RKO (cell line): ENCODE measurements at places on chromosomes 6 and 20.

DNA sequence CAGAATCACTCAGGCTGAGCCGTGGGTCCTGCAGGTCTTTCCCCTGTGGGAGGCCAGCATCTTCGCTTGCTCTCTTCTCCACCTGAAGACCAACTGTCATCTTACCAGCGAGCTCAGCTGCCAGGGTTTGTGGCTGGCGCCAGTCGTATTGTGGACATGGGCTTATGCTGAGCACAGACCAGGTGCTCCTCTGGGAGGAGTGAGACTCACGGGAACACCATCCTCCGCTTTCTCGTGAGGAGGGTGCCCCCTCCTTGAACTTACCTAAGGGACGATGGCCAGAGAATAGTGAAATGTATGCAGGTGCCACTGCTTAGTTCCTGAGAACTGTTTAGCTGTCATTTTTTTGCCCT lies 17.1 kb downstream of the WRNIP1 start:
- no peak for DNase-seq

DNA sequence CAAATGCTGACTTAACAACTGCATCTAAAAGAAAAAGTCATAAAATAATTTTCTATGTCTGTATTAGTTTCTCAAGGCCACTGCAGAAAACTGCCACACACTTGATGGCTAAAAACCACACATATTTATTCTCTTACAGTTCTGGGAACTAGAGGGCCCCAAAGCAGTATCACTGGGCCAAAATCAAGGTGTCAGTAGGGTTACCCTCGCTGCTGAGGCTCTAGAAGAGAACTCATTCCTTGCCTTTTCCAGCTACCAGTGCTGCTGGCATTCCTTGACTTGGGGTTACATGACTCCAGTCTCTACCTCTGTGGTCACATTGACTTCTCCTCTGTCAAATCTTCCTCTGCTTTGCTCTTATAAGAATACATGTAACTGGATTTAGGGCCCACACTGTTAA lies 124.6 kb upstream of the THEMIS start:
- no peak for DNase-seq

DNA sequence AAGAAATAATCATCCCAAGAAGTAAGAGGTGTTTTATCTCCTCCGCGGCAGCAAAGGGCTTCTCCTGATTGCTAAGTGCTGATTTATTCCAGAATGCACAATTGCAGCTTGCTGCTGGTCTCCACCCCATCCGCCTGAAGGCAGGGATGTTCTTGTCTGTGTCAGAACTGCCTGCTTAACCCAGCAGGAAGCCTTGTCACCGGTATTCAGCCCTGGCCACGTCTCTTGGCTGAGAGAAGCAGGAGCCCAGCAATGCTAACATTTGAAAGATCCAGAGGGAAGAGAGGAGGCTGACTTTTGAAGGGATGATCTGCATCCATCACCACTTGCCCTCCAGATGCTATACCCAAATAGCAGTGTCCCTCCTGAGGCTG lies 4.2 kb downstream of the SCML4 start:
- DNase-seq: no peak

- DNase-seq: no peak
Measured at GRCh38 chr20:19922716-19923115, 94.4 kb upstream of the NAA20 start.

DNA sequence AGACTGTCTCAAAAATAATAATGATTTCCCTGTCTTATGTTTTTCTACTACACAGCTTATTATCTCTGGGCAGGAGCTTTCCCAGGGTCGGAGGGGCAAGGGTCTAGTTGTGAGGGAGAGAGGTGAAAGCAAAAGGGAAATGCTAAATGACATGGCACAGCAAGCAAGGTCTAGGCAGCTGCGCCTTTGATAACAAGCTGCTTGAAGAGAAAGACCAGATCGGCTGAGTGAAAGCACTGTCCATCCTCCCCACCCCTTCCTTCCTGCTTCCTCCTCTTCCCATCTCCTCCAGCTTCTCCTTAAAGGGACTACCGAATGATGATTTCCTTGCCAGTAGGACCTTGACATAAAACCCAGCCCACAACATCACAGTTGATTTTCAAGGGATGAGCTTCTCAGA lies 158.1 kb upstream of the AKAP12 start:
- no peak for DNase-seq

GRCh38 chr20:59441860-59442810 lies 141.7 kb downstream of the EDN3 start:
- DNase-seq: no peak

- no peak for DNase-seq
Measured at GRCh38 chr20:47283411-47283810, 73.1 kb downstream of the ZMYND8 start.

DNA sequence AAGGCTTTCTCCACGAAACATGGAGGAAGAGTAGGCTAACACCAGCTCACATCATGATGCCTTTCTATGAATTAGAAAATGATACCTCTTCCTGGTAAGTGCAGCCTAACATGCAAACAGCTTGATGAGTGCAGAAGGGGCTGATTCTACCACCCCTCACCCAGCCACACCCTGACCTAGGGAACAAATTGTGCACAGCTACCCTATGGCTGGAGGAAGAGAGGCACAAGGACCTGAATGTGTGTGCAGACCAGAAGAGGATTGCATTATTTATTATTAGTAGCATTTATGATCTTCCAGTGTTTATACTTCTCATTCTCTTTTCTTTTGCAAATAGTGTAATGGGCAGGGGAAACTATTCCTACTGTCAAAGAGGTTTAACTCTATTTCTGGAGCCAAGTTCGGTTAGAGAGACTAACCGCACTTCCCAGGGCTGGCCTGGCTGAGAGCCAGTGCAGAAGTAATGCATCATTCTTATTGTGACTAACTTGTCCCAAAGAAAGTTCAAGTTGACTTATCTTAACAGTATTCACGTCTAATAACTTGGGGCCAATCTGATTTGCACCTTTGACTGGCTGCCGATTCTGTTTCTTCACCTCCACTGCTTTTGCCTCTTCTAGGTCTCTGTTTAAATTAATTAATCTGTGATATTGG lies 237.5 kb downstream of the CD83 start:
- peak; percentile 34 for DNase-seq

GRCh38 chr6:90217506-90218127 lies 79.0 kb downstream of the BACH2 start:
- no peak for DNase-seq

GRCh38 chr6:135185483-135185882 lies 4.4 kb downstream of the MYB start:
- no peak for DNase-seq

- DNase-seq: no peak
Measured at GRCh38 chr6:154653385-154653784, 79.8 kb upstream of the SCAF8 start.

GRCh38 chr6:10484912-10485311 lies 36.2 kb upstream of the GCNT2 start:
- DNase-seq: no peak

GRCh38 chr6:10896691-10897090 lies 9.8 kb downstream of the SYCP2L start:
- DNase-seq: no peak

DNA sequence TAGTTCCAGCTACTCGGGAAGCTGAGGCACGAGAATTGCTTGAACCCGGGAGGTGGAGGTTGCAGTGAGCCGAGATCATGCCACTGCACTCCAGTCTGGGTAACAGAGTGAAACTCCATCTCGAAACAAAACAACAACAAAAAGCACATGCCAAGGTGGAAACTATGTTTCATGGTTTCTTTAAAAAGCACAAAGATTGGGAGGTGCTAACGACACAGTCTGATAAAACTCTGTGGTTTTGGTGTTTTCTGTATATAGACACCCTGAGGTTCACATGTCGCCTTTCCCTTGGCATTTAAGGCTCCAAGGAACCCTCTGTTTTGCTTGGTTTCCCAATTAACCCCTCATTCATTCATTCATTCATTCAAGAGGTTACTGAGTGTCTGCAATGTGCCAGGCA lies 253.4 kb upstream of the SULF2 start:
- DNase-seq: no peak

- DNase-seq: no peak
Measured at GRCh38 chr20:37977786-37978185, 55.5 kb downstream of the TTI1 start.

DNA sequence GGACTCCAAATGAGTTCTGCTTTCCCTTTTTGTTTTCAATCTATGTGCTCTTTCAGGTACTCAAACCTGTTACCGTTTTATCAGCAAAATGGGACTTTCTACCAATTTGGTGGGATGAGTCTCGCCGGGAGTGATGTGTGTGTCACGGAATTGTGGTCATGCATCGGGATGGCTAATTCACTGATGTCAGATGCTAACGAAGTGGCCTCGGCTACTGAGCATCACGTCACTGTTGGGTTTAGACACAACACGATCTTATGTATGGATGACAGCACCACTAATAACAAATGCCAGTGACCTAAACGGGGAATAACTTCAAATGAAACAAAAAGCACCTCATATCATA lies 1.6 kb upstream of the PCK1 start:
- peak; percentile 12 for DNase-seq

DNA sequence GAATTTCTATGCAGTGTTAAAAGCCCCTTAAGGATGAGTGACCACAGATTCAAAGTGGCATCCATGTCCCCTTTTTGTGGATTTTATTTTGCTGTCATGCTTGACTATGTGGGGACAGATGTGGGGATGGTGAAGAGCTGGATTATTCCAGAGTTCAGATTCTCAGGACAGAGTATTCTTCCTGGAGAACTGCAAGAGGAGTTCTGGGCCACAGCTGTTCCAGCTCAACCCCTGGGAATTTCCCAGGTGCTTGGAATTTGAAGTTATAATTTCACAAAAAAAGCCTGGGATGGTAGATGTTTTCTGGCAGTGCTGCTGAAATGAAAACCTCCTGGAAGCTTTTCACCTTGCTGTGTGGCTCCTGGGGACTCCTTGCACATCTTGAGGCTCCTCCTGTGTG lies 671.8 kb upstream of the MARCKS start:
- DNase-seq: no peak

DNA sequence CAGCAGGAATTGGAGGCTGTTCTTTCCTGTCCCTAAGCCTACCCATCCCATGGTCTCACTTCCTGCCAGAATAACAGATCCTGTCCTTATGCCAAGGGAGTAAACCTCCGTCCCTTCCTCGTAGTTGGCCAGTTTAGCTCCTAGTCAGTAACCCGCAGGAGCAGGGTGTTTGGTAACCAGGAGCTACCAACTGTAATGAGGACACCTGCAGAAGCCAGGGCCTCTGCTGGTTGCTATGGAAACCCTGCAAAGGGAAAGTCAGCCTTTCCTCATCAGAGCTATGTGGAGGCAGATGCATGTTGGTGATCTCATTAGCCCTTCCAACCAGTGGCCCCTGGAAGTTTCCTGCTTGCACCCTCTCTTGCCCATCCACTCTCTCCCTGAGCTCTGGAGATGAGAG lies 368.2 kb upstream of the SULF2 start:
- peak; percentile 12 for DNase-seq

- no peak for DNase-seq
Measured at GRCh38 chr6:32973144-32974015, 5.0 kb downstream of the BRD2 start.

DNA sequence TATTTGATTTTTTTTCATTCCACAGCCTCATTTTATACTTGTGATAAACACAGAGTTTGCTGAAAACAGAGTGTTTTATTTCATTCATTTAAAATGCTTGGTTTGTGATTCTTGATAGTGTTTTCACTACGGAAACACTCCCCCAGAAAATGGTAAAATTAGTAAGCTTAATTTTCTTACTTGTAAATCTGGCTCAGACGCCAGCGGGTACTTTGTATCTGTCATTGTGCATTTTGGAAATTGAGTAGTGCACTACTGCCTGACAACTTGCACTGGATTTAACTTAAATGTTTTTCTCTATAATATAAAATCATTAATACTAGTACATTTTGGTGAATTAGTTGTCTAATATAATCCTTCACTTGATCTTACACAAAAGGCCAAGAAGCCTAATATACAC lies 37.0 kb upstream of the HINT3 start:
- DNase-seq: no peak

- DNase-seq: peak; percentile 89
Measured at GRCh38 chr20:33731693-33732165, at the start of gene ZNF341. Gene ZNF341 (plus strand): TSS chr20:33731996. CDS start chr20:33732022, 26 bp downstream.

- peak; percentile 14 for DNase-seq
Measured at GRCh38 chr6:95185874-95186273, 391.5 kb upstream of the MANEA start.

DNA sequence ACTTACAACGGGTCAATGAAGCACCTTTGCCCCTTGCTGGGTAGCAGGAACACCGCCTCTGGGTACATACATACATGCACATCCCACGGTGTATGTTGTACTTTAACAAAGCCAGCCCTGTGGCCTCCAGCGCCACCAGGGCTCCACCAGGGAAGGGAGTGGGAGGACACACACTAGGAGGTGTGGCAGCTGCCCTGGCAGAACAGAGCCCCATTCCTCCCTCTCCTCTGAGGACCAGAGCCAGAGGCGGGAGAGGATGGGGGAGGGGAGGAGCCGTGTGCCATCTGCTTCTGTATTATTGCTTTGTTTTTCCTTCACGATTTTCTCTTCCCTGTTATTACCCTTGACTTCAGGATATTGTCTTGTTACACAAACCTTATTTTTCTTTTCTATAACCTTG lies 105.8 kb upstream of the TRAF3IP2 start:
- DNase-seq: no peak

- peak; percentile 76 for DNase-seq
Measured at GRCh38 chr6:22828179-22829062, 259.1 kb downstream of the HDGFL1 start.

- DNase-seq: peak; percentile 8
Measured at GRCh38 chr6:166097914-166098522, 69.6 kb downstream of the TBXT start.

DNA sequence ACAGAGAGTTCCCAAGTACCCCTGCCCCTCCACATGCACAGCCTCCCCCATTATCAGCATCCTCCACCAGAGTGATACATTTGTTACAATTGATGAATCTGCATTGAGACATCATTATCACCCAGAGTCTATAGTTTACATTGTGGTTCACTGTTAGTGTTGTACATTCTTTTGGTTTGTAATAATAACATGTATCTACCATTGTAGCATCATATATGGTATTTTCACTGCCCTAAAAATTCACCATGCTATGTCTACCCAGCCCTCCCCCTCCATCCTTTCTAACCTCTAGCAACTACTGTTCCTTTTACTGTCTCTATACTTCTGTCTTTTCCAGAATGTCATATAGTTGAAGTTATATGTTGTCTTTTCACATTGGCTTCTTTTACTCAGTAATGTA lies 273.9 kb upstream of the RNF217 start:
- DNase-seq: no peak

GRCh38 chr6:37036146-37036545 lies 30.7 kb downstream of the FGD2 start:
- DNase-seq: no peak

- no peak for DNase-seq
Measured at GRCh38 chr6:40930555-40930954, 108.5 kb downstream of the UNC5CL start.

DNA sequence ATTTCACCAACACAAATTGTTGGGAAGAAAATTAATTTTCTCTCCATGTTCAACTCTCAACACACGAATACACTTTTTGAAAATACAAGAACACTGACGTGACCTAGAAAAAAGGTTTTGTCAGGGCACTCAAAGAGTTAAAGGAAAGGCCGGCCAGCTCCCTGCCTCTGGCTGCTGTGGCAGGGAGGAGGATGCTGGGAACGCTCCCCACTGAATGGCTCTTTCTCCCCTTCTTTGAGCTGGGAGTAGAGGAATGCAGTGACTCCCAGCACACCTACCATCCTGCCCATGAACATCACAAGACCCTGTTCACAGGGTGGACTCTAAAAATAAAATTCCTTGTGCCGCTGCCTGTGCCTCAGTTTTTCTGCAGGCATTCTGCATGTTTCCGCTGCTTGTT lies 47.0 kb downstream of the MAP3K5 start:
- DNase-seq: no peak
